ENCODE measurements at places on chromosomes 3 and 15.

GRCh38 chr15:63722204-63722808 lies 111.4 kb downstream of the HERC1 start:
- peaks cover 6% of the 10 kb centered on the region for H3K4me1 ChIP-seq
- H3K27ac ChIP-seq = no peak overlapping the region
- H3K4me3 ChIP-seq = no peak overlapping the region
- H3K27me3 ChIP-seq = no peaks in the 10 kb centered on the region

GRCh38 chr3:53357458-53357857 lies 10.1 kb upstream of the DCP1A start:
- no peak overlapping the region for H3K27ac ChIP-seq
- no peak overlapping the region for H3K4me3 ChIP-seq
- no peak for DNase-seq
- no peaks in the 10 kb centered on the region for H3K36me3 ChIP-seq

DNA sequence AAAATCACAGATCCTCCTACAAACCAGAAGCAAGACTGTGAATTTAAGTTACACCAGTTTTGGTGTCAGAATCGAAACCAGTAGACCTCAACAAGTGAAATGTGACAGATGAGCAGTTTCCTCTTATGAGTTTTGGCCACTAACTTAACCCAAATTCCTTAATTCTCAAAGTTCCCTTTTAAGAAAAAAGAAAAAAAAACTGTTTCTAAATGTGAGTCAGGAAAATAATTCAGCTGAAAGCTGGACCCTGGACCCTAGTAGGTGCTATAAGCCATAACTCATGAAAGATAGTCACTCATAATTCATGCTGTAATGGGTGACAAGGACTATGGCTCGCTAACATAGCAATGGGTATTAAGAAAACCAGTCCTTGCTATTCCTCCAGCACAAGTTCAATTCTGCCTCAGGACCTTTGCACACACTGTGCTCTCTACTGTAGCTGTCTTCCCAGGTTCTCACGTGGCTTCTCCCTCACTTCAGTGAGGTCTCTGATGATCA lies 9.0 kb upstream of the THRB start:
- no peaks in the 10 kb centered on the region for H3K4me1 ChIP-seq
- H3K27me3 ChIP-seq = peaks cover 2% of the 10 kb centered on the region
- H3K27ac ChIP-seq = no peak overlapping the region
- H3K4me3 ChIP-seq = no peak overlapping the region
- DNase-seq = no peak

DNA sequence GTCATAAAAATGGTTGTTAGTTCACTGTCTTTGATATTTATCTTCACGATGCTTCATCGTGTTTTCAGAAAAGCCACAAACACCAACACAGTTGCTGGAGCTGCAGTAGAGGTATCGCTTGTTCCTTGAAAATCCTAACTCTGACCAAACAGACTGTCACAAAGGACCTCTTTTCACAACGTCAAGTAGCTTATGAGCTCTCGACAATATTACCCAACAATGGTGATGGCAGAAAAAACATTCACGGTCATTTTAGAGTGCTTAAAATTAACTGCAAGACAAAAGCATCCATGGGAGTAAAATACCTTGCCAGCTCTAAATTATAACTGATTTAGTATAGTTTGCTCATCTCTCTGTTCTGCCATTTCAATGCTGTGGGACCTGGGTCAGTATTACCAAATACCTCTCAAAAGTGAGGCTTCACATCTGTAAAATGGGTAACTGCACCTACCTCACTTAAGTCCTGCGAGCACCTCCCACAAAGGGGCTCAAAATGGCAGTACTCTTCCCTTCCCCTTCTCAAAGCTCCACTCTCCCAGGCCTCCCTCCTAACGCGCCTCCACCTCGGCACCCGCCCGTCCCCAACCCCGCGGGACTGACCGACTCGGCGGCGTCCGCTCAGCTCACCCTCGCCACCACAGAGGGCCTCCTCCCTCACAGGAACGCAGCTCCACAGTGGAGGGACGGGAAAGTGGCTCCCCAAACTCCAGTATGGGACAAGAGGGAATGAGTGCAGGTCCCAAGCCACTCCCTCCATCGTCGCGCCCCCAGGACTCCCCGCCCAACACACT lies 546 bp downstream of the TRIM59 start:
- H3K4me3 ChIP-seq = peak overlapping the region; percentile 98
- no peaks in the 10 kb centered on the region for H3K27me3 ChIP-seq

GRCh38 chr3:59451800-59452746 lies 402.2 kb upstream of the CFAP20DC start:
- DNase-seq = peak; percentile 33
- H3K27me3 ChIP-seq = no peaks in the 10 kb centered on the region
- peak overlapping the region; percentile 53 for H3K4me3 ChIP-seq
- H3K4me1 ChIP-seq = peaks cover 62% of the 10 kb centered on the region
- H3K27ac ChIP-seq = peak overlapping the region; percentile 94
- no peaks in the 10 kb centered on the region for H3K36me3 ChIP-seq

DNA sequence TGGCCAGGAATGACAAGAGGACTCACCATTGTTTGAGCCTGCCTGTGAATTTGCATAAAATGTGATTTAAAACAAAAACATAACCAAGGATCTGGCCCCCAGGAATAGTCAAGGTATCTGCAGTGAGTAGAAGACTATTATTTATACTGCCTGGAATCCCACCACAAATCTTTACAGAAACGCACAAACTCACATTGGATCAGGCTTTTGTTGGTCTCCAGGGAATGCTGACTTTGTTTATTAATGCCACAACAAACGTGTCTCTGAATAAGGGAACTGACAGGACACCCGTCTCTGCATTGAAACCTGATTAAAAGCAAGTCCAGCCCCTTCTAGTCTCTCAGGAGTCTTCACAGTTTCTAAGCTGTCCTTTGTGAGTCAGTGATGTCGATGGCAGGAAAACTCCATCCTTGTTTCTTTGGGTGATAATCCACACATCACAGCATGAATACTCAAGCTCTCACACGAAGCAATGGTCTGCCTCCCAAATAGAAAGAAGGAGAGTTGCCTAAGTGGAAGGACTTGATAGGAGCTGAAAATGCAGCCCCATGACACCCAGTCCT lies 37.7 kb downstream of the CLDN18 start:
- no peak overlapping the region for H3K4me3 ChIP-seq
- no peak for DNase-seq
- no peak overlapping the region for H3K27ac ChIP-seq
- peaks cover 16% of the 10 kb centered on the region for H3K27me3 ChIP-seq

DNA sequence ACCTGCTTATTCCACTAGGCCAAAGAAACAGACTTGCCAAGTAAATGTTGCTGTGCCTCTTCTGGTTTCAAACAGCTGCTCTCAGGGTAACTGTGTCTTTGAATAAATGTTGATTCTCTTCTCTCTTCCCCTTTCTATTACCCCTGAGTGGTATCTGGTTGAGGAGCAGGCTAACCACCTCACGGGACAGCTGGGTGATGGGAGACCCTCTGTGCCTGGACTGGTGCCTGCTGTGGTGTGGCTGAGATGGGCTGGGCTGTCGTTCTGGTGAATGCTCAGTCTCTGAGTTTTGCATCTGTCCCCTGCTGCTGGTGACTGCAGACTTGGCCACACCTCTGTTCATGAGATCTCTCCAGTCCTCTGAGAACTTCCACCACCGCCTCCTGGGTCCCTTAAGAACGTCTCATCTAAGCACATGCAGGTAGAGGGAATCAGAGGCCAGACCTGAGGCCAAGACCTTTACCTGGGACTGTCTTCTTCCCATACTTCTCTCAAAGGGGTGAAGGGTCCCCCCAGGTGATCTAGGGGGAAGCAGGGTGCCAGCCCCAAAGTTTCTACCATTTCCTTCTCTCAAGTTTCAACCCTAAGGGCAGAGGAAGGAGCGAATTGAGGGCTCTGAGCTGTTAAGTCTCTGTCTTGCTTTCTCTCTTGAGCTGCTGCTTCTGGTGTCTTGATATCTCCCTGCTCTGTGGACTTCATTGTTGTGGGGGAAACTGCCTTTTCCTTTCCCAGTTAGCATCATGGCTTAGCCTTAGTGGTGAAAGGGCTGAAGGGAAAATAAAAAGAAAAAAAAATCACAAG lies 252.9 kb downstream of the EBLN2 start:
- no peak for DNase-seq
- no peak overlapping the region for H3K4me3 ChIP-seq
- H3K27me3 ChIP-seq = no peaks in the 10 kb centered on the region
- no peaks in the 10 kb centered on the region for H3K4me1 ChIP-seq
- H3K27ac ChIP-seq = no peak overlapping the region
- no peaks in the 10 kb centered on the region for H3K36me3 ChIP-seq

DNA sequence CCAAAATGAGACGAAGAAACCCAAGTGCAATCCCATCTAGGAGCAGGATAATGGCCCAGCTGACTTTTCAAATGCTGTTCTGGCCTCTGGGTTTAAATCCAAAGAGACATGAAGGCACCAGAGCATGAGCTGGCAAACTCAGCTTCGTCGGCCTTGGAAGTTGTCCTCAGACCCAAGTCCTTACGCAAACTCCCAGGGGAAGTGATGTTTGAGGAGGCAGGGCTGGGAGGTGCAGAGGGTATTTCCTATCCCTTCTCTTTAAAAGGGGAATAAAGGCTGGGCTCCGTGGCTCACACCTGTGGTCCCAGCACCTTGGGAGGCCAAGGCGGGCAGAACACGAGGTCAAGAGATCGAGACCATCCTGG lies 68.9 kb upstream of the HERC1 start:
- no peaks in the 10 kb centered on the region for H3K36me3 ChIP-seq
- H3K4me1 ChIP-seq = peaks cover 19% of the 10 kb centered on the region
- H3K27me3 ChIP-seq = no peaks in the 10 kb centered on the region
- no peak overlapping the region for H3K4me3 ChIP-seq
- no peak overlapping the region for H3K27ac ChIP-seq

DNA sequence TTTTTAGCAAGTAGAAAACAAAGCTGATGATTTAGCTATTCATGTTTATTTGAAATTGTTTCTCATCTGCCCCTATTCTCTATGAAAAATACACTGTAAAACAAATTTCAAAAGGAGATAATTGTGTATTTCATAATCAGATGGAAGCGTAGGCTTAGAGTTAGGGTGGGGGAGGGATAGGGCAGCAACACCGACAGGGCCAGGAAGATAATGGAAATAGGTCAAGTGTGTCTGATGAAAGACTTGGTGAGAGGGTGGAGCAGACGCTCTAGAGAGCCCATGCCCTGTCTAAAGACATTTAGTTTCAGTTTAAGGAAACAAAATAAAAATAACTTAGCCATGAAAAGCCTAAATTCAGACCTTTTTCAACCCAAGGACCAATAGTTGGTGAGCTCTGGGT lies 51.6 kb upstream of the ARL6 start:
- no peak overlapping the region for H3K27ac ChIP-seq
- no peak overlapping the region for H3K4me3 ChIP-seq
- H3K4me1 ChIP-seq = no peaks in the 10 kb centered on the region
- DNase-seq = no peak
- H3K27me3 ChIP-seq = no peaks in the 10 kb centered on the region

DNA sequence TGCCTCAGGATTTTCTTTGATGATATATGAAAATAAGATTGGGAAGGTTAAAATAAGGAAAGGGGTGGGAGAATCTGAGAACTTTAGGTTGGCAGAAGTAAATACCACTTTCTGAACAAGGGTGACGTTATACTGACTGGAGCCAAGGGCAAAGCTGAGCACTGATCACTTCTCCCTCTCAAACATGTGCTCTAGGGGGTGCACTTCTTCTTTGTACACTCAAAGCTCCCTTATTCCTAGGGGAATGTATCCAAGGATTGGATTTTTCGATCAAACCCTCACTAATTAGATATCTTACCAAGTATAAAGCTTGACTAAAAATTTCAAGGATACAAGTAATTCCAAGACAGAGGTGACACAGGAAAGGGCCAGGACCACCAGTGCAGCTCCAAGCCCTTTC lies 243.9 kb upstream of the UMPS start:
- H3K4me3 ChIP-seq = no peak overlapping the region
- no peak for DNase-seq
- H3K36me3 ChIP-seq = no peaks in the 10 kb centered on the region
- H3K27me3 ChIP-seq = peaks cover 19% of the 10 kb centered on the region

DNA sequence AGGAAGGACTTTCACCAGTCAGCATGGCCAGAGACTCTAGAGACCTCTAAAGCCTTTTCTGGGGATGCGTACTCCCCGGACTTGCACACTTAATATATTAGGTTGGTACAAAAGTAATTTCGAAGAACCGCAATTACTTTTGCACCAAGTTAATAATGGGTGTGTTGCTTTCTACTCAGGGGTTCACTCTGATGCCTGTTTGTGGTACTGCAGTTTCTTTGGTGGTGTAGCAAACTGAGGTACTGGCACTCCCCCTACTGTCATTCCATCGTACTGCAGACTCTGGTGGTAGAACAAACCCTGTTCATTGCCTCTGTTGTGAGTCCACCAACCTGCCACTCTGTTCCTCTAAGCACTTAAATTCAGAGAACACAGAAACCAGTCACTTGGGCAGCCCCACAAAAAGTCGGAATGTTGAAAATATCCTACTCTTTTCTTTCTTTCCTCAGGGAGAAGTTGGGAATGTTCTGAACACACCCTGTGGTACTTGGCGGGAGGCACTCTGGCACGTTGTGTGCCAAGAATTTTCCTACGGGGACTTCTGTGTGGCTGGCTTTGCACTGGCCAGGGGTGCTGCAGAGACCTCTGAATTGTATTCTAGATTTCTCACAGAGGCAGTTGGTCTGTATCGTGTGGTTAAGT lies 46.3 kb downstream of the GABRG3 start:
- H3K27ac ChIP-seq = no peak overlapping the region
- H3K4me1 ChIP-seq = no peaks in the 10 kb centered on the region
- peak; percentile 37 for DNase-seq
- no peak overlapping the region for H3K4me3 ChIP-seq
- H3K36me3 ChIP-seq = no peaks in the 10 kb centered on the region

DNA sequence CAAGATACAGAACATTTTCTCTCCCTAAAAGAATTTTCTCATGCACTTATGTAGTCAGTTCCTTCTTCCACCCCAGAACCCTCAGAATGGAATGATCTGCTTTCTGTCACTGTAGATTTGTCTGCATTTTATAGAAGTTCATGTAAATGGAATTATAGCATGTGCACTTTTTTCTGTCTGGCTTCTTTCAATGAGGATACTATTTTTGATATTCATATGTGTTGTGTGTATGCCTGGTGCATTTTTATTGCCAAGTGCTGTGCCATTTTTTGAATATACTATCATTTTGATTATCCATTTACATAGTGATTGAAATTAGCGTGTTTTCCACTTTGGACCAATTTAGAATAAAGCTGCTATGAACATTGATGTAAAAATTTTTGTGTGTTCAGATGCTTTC lies 156.6 kb upstream of the ALCAM start:
- H3K4me3 ChIP-seq = no peak overlapping the region
- no peaks in the 10 kb centered on the region for H3K27me3 ChIP-seq
- H3K4me1 ChIP-seq = no peaks in the 10 kb centered on the region
- H3K36me3 ChIP-seq = no peaks in the 10 kb centered on the region
- H3K27ac ChIP-seq = no peak overlapping the region
- DNase-seq = no peak

DNA sequence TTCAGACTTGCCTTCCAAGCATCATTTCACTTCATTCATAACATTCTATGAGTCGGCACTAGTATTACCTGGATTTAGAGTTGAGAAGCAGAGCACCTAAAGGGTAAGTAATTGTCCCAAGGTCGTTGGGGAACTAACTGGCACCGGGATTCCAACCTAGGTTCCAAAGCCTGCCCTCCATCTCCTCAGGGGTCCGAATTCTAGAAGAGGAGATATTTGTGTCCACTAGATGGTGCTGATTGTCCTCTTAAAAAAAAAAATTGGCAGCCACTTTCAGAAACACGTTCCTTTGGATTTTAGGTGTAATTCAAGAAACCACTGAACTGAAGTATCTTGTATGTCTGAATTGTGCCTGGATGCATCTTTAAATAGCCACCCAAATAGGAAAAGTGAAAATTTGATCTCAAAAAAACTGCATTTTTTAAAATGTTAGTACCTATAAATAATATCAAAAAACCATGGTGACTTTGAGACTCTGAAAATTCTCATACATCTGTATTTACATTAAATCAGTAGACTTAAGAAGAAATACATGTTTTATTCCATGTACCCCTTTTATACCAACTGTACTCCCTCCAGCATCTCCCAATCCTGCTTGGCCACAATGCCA lies 3.9 kb upstream of the FSIP1 start:
- H3K36me3 ChIP-seq = no peaks in the 10 kb centered on the region
- no peak overlapping the region for H3K4me3 ChIP-seq
- no peaks in the 10 kb centered on the region for H3K27me3 ChIP-seq
